ENCODE measurements at places on chromosomes 5 and 9.

- DNase-seq: no peak
Observed at GRCh38 chr5:118249386-118249785, 739.0 kb downstream of the DTWD2 start.

DNA sequence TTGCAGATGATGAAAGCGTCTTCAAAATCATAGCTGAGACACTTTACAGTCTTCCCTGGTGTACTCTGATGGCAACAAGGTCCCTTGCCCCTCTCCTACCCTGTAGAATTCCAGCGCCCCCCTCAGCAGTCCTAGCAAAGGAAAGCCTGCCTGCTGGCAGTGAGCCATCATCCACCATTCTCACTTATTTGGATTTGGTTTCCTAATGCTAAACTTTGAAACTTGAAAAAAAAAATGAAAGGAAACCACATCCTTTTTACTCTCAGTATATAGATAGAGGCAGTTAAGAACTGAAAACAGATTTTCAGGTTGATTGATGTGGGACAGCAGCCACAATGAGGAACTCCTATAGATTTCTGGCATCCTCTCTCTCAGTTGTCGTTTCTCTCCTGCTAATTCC is at the start of gene GZMA:
Gene GZMA (plus strand): TSS at position 299 of the 400 bp plus-strand sequence. CDS start 37 bp downstream, at position 336.
- DNase-seq: no peak

DNA sequence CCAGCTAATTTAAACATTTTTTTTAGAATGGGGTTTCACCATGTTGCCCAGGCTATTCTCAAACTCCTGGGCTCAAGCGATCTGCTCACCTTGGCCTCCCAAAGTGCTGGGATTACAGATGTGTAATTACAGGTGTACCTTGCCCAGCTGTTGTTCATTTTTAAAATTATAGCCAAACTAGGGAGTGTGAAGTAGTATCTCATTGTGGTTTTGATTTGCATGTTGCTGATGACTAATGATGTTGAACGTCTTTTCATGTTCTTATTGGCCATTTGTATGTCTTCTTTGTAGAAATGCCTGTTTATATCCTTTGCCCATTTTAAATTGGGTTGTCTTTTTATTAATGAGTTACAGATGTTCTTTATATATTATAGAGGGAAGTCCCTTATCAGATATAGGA is 31.5 kb downstream of the EHMT1 start:
- no peak for DNase-seq

GRCh38 chr9:87324613-87325194 is 173.0 kb upstream of the DAPK1 start:
- no peak for DNase-seq

- DNase-seq: no peak
Observed at GRCh38 chr9:20361656-20362570, 260.4 kb downstream of the MLLT3 start.

- no peak for DNase-seq
Observed at GRCh38 chr9:72997387-72997995, 44.6 kb upstream of the ALDH1A1 start.

DNA sequence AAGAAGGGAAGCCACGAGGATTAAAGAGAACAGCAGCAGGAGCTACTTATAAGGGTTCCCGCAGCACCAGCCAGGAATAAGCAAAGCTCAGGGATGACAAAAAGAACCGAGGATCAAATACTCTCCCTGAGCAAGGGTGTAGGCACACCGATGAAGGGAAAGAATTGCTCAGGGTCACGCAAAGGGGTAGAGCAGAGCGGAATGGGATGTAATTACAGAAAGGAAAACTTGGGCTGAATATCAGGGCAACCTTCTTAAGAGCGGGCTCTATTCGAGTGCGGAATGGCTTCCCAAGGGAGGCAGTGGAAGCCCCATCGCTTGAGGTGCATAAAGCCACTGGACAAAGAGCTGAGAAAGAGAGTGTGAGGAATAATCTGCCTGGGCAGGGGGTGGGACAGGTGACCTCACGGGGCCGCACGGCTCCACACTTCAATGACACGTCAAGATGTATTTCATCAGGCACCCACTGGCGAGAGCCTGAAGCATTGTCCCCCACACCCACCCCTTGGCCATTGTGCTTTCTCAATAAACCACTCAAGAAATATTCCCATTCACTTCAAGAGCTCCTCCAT is 162.2 kb downstream of the EBF1 start:
- DNase-seq: no peak

GRCh38 chr5:13478831-13479465 is 465.5 kb downstream of the DNAH5 start:
- no peak for DNase-seq

DNA sequence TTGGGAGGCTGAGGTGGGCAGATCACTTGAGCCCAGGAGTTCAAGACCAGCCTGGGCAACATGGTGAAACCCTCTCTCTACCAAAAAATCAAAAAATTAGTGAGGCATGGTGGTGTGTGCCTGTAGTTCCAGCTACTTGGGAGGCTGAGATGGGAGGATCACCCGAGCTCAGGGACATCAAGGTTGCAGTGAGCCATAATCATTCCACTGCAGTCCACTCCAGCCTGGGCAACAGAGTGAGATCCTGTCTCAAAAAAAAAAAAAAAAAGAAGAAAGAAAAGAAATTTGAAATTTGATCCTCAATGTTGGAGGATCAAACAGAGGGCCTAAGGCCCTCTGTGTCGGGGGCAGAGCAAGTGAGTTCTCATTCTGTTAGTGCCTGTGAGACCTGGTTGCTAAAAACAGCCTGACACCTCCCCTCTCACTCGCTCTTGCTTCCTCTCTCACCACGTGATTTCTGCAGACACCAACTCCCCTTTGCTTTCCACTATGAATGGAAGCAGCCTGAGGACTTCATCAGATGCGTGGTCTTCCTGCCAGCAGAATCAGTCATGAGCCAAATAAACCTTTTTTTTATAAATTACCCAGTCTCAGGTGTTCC is 8.4 kb upstream of the GOLPH3 start:
- no peak for DNase-seq

GRCh38 chr9:2634818-2635217 is 13.2 kb downstream of the VLDLR start:
- no peak for DNase-seq

GRCh38 chr5:139982157-139982974 is 60.7 kb downstream of the NRG2 start:
- DNase-seq: peak; percentile 26

DNA sequence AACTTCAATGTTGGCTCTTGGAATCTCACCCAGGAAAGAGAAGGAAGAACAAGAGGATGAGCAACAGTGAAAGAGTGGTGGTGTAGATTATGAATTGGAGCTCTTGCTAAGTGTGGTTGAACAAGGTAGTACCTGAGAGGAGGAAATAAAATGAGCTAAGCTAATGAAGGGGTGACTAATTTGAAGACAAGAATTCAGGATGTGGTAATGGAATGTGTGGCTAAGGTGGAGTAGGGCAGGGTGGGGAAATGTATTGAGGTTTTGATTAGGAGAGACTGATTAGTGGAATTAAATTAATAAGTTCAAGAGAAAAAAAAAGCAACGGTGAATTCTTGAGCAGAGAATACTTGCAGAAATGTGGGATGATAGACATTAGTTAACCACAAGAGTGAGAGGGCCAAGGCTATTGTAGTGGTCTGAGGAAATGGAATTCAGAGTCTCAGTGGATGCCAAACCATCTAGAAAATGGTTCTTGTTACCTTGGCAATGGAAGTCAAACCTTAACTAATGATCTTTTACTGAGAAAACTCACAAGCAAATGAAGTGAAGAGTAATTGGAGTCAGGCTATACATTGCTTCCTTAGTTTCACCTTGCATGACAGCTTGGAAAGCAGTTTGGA is 648.3 kb upstream of the ZNF608 start:
- no peak for DNase-seq

DNA sequence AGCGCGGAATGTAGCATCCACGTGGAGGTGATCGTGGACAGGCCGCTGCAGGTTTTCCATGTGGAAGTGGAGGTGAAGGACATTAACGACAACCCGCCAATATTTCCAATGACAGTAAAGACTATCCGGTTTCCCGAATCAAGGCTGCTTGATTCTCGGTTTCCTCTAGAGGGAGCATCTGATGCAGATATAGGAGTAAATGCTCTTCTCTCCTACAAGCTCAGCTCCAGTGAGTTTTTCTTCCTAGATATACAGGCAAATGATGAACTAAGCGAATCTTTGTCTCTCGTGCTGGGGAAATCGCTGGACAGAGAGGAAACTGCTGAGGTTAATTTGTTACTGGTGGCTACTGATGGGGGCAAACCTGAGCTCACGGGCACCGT is 598 bp downstream of the PCDHA2 start:
- DNase-seq: no peak

- no peak for DNase-seq
Observed at GRCh38 chr5:159916841-159917761, 819 bp downstream of the ADRA1B start.

Data from anterior cingulate cortex (tissue), 58 donors.